Caco-2 (cell line): ENCODE measurements at places on chromosomes 3 and 15. TPM values are rescaled to one million over a fixed set of nuclear protein-coding genes. Genes with fewer than 3 reads are reported as not detected.
A peak's percentile ranks its signal among the peaks of the same experiment; 100 is the strongest.

Gene FAM219B
- total RNA-seq: 73.7 and 75.4 TPM in 2 replicates

Gene TRPM1
- not detected in 2 replicates for total RNA-seq

Gene GPR15
- not detected in 2 replicates for total RNA-seq

Gene GOLGA8M
- not detected in 2 replicates for total RNA-seq

DNA sequence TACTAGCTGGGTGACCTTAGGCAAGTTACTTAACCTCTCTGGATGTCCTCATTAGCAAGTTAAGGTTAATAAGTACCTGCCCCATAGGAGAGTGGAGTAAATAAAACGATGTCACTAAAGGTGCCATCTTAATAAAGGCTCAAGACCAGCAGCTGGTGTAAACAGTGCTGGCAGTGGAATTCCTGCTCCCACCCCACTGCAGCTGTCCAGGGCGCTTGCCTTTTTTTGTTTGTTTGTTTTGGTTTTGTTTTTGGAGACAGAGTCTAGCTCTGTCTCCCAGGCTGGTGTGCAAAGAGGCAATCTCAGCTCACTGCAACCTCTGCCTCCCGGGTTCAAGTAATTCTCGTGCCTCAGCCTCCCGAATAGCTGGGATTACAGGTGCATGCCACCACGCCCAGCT, 28.9 kb downstream of the IDH3A start:
- no peak for DNase-seq
- H3K27ac ChIP-seq: no peak overlapping the region
- no peaks in the 10 kb centered on the region for H3K36me3 ChIP-seq
- no peak overlapping the region for H3K4me3 ChIP-seq
- H3K27me3 ChIP-seq: no peaks in the 10 kb centered on the region

DNA sequence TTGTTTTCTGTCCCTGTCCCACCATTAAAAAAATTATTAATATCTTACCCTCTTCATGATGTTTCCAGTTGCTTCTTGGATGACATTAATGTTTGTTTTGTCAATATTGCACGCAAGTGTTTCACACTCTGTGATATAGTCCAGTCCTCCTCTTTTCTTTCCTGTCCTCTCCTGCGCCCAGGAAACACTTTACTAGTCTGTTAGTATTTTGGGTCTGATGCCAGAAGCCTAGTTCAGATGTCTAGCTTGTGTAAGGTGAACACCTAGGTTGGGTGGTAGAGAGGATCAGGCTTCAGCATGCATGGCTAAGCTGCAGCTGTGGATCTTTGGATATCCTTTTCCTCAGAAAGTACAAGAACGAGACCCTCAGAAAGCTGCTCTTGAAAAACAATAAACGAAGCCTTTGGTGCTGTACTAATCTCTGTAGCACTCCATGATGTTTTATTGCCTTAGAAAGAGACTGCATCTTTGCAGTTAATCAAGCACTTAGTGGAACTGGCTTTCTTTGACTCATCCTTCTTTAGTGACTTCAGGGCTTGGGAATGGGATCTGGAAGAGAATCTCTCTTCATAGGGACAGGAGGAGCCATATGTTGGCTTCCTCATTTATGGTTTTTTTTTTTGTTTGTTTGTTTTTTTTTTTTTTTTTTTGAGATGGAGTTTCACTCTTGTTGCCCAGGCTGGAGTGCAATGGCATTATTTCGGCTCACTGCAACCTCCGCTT, 253.4 kb downstream of the LPP start:
- H3K27me3 ChIP-seq: no peaks in the 10 kb centered on the region
- H3K4me1 ChIP-seq: no peaks in the 10 kb centered on the region
- H3K36me3 ChIP-seq: no peaks in the 10 kb centered on the region; the same call in 1 of the 2 replicates
- no peak overlapping the region for H3K4me3 ChIP-seq

GRCh38 chr3:73041537-73041936, 19.9 kb upstream of the EBLN2 start:
- H3K4me3 ChIP-seq: no peak overlapping the region
- H3K36me3 ChIP-seq: no peaks in the 10 kb centered on the region
- DNase-seq: no peak
- no peak overlapping the region for H3K27ac ChIP-seq
- H3K27me3 ChIP-seq: no peaks in the 10 kb centered on the region

GRCh38 chr3:97232393-97233034, 418.1 kb downstream of the EPHA6 start:
- no peaks in the 10 kb centered on the region for H3K27me3 ChIP-seq
- DNase-seq: no peak

GRCh38 chr15:69808756-69809155, 289.0 kb downstream of the TLE3 start:
- no peak overlapping the region for H3K27ac ChIP-seq
- no peak overlapping the region for H3K4me3 ChIP-seq
- H3K4me1 ChIP-seq: no peaks in the 10 kb centered on the region
- H3K36me3 ChIP-seq: no peaks in the 10 kb centered on the region
- DNase-seq: no peak

- DNase-seq: no peak
- peaks cover 23% of the 10 kb centered on the region for H3K4me1 ChIP-seq
- no peaks in the 10 kb centered on the region for H3K27me3 ChIP-seq
- no peak overlapping the region for H3K27ac ChIP-seq
Observed at GRCh38 chr3:98791341-98792325, 28.5 kb downstream of the ST3GAL6 start.

DNA sequence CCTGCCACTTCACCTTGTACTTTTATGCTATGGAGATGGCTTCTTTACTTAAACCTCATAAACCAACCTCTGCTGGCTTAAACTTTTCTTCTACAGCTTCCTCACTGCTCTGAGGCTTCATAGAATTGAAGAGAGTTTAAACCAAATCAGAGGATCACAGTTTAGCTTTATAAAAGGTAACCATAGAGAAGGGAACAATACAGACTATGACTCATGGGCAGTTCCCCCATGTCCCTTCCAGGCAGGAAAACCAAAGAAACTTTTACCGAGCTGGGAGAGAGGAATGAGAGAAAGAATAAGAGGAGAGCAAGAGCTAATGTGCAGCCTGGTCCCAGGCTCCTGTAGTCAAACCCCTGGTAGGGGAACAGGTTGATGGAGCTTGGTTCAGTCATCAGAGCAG, 53.9 kb upstream of the NEDD4 start:
- no peaks in the 10 kb centered on the region for H3K36me3 ChIP-seq
- no peak overlapping the region for H3K27ac ChIP-seq
- H3K4me1 ChIP-seq: peaks cover 39% of the 10 kb centered on the region
- H3K27me3 ChIP-seq: no peaks in the 10 kb centered on the region
- no peak overlapping the region for H3K4me3 ChIP-seq

GRCh38 chr3:196867155-196867506, 589 bp upstream of the SENP5 start:
- no peaks in the 10 kb centered on the region; the same call in 1 of the 2 replicates for H3K36me3 ChIP-seq
- no peaks in the 10 kb centered on the region for H3K27me3 ChIP-seq
- H3K4me3 ChIP-seq: peak overlapping the region; percentile 99
- H3K27ac ChIP-seq: peak overlapping the region; percentile 91
- no peak for DNase-seq

DNA sequence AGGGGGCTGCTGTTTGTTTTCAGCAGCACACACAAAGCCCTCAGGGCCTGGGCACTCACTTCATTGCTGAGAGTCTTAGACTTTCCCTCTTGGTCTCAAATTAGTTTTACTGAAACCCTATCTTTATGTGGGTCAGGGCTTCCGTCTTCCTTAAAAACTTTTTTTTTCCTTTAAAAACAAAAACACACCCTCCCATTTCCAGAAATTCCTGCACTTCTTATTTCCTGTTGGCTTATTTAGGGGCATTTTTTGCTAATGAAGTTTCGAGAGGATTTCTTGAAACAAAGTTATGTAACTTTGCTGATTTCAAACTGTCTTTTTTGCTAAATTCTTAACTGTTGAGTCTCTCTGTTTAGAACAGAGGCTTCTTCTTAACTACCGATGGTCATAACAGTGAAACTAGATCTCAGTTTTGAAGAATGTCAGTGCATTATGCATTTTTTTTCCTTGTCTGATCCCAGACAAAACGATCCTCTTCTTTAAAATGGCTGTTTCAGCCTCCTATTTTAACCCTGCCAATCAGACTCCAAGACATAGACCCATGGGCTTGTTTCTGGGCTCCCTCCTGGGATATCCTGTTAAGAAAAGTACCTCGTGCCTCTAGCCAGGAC, 23.3 kb downstream of the ANAPC13 start:
- H3K4me3 ChIP-seq: no peak overlapping the region
- H3K4me1 ChIP-seq: peaks cover 11% of the 10 kb centered on the region; the same call in 1 of the 2 replicates
- H3K27ac ChIP-seq: peak overlapping the region; percentile 67

GRCh38 chr15:48935236-48935635, 28.5 kb downstream of the SHC4 start:
- H3K27me3 ChIP-seq: no peaks in the 10 kb centered on the region
- DNase-seq: no peak
- no peaks in the 10 kb centered on the region for H3K4me1 ChIP-seq
- H3K4me3 ChIP-seq: no peak overlapping the region
- no peaks in the 10 kb centered on the region for H3K36me3 ChIP-seq

DNA sequence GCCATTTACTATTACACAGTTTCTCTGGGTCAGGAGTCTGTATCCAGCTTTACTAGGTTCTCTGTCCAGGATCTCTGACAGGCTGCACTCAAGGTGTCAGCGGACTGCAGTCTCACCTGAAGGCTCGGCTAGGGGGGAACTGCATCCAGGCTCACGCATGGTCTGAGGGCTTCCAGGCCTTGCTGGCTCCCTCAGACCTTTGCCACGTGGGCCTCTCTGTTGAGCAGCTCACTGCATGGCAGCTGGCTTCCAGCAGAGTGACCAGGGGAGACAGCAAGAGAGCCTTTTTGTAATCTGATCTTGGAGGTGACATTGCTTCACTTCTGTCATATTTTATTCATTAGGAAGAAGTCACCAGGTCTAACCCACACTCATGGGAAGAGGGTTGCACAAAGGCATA, 152.3 kb downstream of the CACNA2D3 start:
- H3K36me3 ChIP-seq: no peaks in the 10 kb centered on the region
- no peak overlapping the region for H3K4me3 ChIP-seq
- no peak overlapping the region for H3K27ac ChIP-seq
- DNase-seq: no peak
- H3K4me1 ChIP-seq: no peaks in the 10 kb centered on the region

DNA sequence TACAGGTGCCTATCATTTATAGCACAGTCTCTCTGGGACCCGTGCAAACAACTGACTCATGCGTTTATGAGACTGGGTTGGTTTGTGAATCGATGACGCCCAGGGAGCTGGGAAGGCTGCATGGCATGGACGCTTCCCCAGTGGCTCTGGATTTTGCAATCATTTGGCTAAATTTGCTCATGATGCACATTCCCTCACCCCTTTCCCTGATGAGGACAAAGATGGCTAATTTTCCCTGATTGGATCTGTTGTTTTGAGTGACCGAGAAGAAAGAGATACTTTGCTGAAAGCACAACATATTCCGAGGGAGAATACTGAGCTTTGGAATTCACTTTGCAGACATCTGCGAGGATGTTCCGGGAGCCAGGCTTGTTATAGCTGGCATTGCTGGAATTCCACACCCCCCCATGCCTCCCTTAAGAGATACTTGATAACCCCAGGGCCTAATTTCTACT, 51.1 kb downstream of the CGNL1 start:
- no peak overlapping the region for H3K4me3 ChIP-seq
- no peak for DNase-seq
- H3K27me3 ChIP-seq: no peaks in the 10 kb centered on the region
- H3K27ac ChIP-seq: peak overlapping the region; percentile 79

- H3K36me3 ChIP-seq: no peaks in the 10 kb centered on the region
- no peak for DNase-seq
- no peak overlapping the region for H3K4me3 ChIP-seq
- H3K4me1 ChIP-seq: no peaks in the 10 kb centered on the region
Observed at GRCh38 chr3:83403927-83404326, 1554.9 kb upstream of the CADM2 start.

DNA sequence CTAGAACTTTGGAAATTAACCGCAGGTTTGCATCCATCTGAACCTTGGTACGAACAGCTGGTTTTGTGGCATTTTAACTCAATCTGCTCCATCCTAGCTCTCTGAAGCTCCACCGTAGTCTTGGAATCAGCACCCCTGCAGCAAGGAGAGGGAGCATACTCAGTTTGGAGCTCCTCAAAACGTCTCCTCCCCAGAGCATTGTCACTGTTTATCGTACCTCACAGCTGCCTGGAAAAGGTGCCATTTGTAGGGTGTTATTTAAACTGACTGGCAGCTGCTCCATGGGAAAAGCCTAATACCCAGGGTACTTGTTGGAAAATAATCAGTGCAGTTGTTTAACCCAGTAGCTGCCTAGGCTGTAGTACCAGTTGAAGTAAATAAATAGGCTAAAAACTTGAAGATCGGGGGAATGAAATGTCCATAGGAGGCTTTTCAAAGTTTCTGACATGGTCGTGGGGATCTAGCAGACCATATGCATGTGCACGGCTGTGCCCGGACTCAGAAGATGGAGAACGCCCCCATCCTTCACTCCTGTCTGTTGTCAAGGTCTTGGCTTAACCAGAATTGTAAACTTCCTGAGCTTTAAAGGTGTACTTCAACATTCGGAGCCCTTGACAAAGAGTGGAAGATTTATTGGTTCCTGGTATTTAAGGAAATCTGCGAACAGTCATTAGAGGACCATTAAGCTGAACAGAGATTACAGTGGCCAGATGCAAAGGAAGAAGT, 43.9 kb downstream of the GHSR start:
- no peak overlapping the region for H3K27ac ChIP-seq
- H3K36me3 ChIP-seq: no peaks in the 10 kb centered on the region
- no peak for DNase-seq
- H3K27me3 ChIP-seq: no peaks in the 10 kb centered on the region
- H3K4me3 ChIP-seq: no peak overlapping the region

GRCh38 chr15:100053474-100054121, 288.2 kb downstream of the ADAMTS17 start:
- H3K36me3 ChIP-seq: no peaks in the 10 kb centered on the region
- no peak overlapping the region for H3K27ac ChIP-seq
- DNase-seq: no peak
- no peaks in the 10 kb centered on the region for H3K4me1 ChIP-seq

DNA sequence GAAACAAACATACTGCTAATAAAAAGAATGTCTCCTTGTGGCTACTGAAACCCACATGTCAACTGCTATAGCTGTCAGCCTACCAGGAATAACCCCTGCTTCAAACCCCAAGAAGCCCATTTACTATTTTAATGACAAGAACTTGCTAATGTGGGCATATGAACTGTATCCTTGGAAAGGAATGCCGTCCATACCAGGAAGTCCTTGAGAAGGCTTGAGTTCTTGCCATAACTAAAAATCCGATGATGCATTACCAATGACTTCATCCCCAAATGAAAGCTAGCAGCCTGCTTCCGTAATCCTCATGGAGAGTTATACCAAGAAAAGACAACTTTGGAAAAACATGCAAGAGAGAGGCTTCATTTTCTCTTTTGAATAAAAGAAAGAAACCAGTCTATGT, 34.8 kb downstream of the MINDY4B start:
- DNase-seq: no peak
- H3K4me1 ChIP-seq: no peaks in the 10 kb centered on the region

- no peak for DNase-seq
- H3K4me3 ChIP-seq: no peak overlapping the region
- H3K27me3 ChIP-seq: no peaks in the 10 kb centered on the region
- H3K4me1 ChIP-seq: no peaks in the 10 kb centered on the region
- H3K27ac ChIP-seq: no peak overlapping the region
- H3K36me3 ChIP-seq: no peaks in the 10 kb centered on the region
Observed at GRCh38 chr3:79994397-79994796, 226.6 kb upstream of the ROBO1 start.
